ENCODE measurements at places on chromosomes 2 and 18.
A peak's percentile ranks its signal among the peaks of the same experiment; 100 is the strongest.

DNA sequence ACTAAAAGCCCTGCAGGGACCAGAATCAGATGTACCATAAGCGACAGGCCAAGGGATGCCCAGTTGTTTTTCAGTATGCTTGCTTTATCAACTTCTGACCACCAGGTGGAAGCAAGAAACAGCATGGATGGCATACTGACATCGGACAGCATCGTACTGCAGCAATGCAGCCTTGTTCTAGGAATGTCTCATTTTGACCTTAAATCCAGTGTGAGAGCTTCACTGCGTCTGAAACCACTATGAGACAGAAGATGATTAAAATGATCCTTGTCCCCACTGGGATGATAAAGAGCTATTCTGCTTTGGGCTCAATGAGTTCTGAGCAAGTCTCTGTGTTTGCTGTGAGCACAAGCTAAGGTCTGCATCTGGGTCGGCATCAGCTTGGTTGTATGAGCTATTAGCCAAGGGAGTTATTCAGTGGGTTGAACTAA is 54.3 kb downstream of the CDK15 start:
- DNase-seq = peak; percentile 16

DNA sequence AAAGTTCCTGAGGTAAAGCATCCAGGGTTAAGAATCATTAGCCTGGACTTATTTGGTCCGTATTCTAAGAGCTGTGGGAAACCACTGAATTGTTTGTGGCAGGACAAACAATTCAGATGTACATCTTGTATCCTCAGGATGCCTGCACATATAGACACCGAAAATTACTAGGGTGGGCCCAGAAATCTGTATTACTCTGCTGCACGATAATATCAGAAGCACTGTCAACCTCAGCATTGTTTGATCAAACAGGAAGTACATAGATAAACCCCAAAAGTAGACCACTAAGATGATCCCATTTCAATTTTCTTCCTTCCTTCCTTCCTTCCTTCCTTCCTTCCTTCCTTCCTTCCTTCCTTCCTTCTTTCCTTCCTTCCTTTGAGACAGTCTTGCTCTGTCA is 34.2 kb upstream of the SPRED2 start:
- DNase-seq = no peak

DNA sequence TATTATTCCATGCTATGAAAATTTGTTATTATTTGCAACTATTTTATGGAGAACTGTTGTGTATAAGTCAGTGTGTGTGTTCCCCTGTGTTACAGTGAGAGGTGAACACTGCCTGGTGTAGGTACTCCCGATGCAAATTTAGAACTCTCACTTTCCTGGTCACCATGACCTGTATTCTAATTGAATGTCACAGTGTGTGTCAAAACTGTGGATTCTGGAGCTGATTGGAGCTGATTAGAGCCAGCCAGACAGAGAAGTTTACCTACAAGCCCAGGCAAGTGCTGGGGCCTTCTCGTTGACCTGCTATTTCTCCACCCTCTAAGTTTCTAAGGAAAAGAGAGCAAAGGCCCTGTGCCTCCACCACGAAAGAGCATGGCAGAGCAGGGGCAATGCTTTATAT is 216.0 kb downstream of the NYAP2 start:
- DNase-seq = no peak

- no peak for DNase-seq
Measured at GRCh38 chr2:216516730-216517350, 18.2 kb downstream of the RPL37A start.

- no peak for DNase-seq
Measured at GRCh38 chr18:44033144-44033701, 647.5 kb upstream of the SETBP1 start.

- DNase-seq = no peak
Measured at GRCh38 chr2:53188851-53189510, 578.6 kb upstream of the CHAC2 start.

- DNase-seq = no peak
Measured at GRCh38 chr18:44938720-44939665, 258.3 kb downstream of the SETBP1 start.

DNA sequence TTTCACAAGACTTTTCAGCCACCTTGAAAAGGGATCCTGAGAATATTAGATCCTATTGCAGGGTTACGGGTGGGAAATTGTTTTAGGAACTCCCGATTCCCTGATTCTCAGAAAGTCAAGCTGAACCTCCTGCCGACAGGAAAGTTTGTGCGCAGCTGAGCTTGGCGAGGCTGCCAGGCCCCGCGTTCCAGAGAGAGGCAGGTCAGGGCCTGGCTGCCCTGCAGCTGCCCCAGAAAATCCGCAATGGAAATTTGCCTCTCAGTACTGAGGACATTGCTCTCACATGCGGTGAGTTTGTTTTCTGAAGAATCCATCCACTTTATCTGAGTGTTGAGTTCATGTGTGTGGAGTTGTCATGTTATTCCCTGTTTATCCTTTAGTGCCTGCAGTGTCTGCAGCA is 144.2 kb downstream of the RTP5 start:
- no peak for DNase-seq

GRCh38 chr2:215486291-215487001 is 50.6 kb upstream of the FN1 start:
- DNase-seq = no peak

GRCh38 chr18:46577546-46577945 is 79.5 kb downstream of the LOXHD1 start:
- no peak for DNase-seq

DNA sequence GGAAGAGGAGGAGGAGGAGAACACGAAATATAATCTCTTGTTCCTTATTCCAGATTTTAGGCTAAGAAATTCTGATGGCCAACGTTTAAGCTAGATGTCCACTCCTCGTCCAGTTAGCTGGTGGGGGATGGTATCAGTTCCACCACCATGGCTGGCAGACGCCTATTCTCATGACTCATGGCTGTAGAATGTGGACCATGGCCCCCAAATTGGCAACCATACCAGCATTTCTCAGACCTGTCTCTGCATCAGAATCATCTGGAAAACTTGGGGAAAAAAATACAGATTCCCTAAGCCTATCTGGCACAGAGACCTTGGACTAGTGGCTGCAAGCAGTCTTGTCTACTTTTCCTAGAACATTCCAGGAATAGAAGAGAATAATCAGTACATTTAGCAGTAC is 267.7 kb upstream of the SIX2 start:
- no peak for DNase-seq
